Karpas-422 (cell line): ENCODE measurements at places on chromosomes 2 and 18.

DNA sequence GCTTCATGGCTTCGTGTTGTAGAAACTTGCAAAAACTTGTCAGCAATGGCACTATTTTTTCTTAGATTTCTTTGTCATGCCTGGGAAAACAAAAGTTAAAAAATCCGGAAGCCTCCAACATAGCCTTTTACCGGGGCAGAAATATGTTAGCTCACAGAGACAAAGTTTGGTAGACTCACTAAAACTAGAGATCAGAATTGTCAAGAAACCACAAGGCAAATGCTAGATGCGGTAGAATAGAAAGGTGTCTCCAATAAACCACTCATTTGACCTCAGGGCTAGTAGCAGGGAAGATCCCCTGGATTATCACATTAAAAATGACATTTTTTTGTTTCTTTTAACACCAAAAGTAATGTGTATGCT is 405 bp downstream of the CASP10 start:
- no peak for DNase-seq

DNA sequence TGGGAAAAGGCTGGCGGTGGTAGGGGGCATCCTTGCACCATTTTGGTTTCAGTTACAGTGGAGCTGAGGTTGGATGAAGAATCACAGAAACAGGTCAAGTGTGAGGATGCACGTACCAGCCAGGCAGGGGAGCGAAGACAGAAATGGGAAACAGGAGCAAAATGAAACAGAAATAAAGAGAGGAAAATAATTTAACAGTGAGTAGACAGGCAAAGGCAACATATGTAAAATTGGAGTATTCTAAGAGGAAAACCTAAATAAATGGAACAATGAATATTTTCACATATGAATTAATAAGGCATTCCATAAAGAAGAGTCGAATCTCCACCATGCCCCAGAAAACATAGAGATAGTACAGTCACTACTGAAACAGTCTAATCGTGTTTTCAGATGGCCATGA is 29.7 kb downstream of the LRRFIP1 start:
- no peak for DNase-seq

- no peak for DNase-seq
Observed at GRCh38 chr2:46684661-46685060, 205.3 kb downstream of the TMEM247 start.

DNA sequence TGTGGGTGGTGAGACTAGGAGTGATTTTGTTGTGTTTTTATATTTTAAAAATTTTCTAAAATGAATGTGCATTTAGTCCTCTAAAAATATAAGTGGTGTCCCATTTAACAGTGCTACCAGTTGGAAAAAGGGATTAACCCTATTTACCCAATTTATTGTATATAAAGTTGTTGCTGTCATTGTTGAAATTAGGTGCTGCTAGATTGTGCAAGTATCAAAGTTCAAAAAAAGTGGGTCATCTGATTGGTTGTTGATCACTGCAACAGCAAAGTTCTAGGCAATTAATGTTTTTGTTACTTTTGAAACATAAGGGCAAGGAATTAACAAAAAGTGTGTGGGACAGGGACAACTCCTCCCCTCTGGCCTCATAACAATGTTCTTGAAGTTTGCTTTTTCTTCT is 40.6 kb downstream of the ADNP2 start:
- DNase-seq = no peak

GRCh38 chr2:223618172-223619035 is 16.2 kb upstream of the SCG2 start:
- no peak for DNase-seq

GRCh38 chr2:17763641-17764333 is 9.8 kb downstream of the GEN1 start:
- DNase-seq = no peak

GRCh38 chr18:46343931-46344372 is 239.8 kb downstream of the HAUS1 start:
- DNase-seq = peak; percentile 53

- no peak for DNase-seq
Observed at GRCh38 chr2:170716851-170717598, 1.9 kb downstream of the SP5 start.

- no peak for DNase-seq
Observed at GRCh38 chr2:132949108-132949507, 279.1 kb upstream of the LYPD1 start.

DNA sequence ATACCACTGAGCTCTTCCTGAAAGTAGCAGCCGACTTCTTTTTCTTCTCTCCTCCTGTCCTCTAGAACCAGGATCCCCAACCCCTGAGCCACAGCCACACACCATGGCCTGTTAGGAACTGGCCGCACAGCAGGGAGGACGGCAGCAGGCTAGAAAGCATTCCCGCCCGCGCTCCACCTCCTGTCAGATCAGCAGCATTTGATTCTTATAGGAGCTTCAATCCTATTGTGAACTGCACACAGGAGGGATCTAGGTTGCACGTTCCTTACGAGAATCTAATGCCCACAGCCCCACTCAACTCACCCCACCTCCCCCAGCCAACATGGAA is 179.1 kb upstream of the SH3BP4 start:
- DNase-seq = no peak

DNA sequence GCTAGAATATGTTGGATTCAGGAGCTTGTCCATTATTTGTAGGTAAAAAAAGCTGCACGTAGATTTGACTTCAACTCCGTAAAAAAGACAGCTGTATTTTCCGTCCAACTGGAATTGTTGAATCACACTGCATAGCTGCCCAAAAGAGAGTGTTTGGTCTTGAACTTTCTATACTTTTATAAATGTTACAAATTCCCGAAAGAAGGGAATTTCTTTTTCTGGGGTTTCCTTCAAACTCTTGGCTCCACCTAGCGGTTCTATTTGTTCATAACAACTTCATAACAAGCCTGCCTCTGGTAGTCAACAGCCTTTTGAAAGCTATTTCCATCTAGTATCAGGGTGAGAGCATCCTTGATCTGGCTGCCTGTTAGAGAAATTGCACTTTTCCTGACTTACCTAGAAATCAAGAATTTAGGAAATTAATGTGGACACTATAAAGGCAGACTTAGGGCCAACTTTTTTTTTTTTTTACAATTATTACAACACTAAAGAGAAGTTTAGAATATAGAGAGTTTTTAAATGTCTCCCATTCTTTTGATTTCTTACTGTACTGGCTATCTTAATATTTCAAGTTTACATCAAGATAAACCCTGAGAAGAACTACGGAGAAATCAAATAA is 48.1 kb downstream of the TMEM185B start:
- peak; percentile 85 for DNase-seq

DNA sequence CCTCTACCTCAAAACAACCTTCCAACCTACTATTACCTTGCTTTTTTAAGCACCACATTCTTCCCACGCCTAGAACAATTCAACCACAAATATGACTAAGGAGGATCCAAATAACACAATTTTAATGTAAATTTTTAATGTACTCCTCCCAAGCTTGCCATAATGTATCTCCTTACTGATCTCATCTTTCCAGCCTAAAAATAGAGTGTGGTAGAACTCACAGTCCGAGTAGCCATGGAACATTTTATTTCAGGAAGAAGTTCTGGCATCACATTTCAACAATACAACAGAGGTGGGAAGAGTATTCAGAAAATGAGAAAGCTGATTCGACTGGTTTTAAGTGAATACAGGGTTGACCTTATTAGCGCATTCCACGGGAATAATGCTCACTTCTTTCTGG is 15.4 kb downstream of the FEZ2 start:
- no peak for DNase-seq

- no peak for DNase-seq
Observed at GRCh38 chr2:86791573-86791972, 860 bp upstream of the CD8A start.

- no peak for DNase-seq
Observed at GRCh38 chr2:85619617-85620016, 3.6 kb downstream of the USP39 start.

GRCh38 chr2:98034745-98035144 is 39.0 kb upstream of the TMEM131 start:
- DNase-seq = no peak

DNA sequence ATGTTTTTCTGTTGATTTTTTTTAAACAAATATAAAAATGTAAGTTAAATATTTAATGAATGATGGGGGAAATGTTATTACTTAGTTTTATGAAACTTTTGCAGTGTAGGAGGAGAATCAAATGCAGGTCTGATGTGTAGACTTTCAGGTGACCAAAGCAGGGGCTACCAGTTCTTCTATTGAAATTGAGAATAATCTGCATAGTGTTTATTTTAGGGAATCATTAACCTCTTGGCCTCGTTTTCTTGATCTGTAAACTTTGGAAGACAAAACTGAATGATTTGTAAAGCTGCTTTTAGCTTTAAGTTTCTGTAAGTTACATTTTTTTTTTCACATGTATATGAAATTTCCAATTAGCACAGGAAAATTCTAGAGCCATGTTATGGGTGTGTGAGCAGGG is 99.2 kb downstream of the R3HDM1 start:
- no peak for DNase-seq

DNA sequence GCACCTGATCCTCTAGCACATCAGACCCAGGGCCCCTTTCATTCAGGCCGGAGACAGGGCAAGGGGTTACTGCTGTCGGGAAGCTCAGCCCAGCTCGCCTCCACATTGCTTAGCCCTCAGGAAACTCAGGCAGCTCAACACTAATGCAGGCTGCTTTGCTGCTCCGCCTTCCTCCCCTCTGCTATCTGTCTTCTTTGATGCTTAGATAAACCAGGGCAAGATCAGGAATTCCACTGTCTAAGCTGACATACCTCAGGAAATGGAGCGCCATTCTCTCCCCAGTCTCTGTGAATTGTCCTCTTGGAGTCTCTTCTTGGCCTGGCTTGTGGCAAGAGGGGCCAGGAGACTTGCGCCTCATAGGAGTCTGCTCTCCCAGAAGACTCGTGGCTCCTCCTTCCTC is 25.5 kb upstream of the EXOC6B start:
- DNase-seq = no peak

- DNase-seq = no peak
Observed at GRCh38 chr2:117692001-117692763, 122.3 kb upstream of the DDX18 start.

GRCh38 chr2:41930807-41931566 is 116.8 kb upstream of the PKDCC start:
- DNase-seq = no peak

DNA sequence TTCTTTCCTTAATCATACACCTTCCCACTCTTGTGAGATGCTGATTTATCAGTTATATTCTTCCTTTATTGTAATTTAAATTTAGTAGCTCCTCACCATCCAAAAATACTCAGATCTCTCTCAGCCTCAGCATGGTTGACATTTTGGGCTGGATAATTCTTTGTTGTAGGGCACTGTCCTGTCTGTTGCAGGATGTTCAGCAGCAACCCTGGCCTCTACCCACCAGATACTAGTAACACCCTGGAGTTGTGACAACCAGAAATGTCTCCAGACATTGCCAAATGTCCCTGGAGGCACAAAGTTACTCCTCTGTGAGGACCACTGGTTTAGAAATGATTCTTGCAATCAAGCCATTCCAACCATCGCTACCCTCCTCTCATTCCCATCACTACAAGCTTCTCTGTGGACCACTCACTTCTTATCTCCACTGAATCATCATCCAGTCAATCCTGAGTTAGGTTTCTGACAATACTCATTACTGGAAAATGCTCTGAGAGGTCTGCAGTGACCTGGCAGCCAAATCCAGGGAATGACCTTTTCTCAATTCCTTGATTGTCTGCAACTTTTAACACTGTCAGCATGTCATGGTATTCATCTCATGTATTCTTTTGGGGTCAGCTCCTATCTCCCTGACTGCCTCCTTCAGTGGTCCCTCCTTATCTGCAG is 43.3 kb downstream of the OSBPL6 start:
- DNase-seq = no peak

GRCh38 chr2:73266061-73266901 is 18.0 kb downstream of the FBXO41 start:
- DNase-seq = no peak

- no peak for DNase-seq
Observed at GRCh38 chr2:36516136-36516870, 81.7 kb downstream of the FEZ2 start.

DNA sequence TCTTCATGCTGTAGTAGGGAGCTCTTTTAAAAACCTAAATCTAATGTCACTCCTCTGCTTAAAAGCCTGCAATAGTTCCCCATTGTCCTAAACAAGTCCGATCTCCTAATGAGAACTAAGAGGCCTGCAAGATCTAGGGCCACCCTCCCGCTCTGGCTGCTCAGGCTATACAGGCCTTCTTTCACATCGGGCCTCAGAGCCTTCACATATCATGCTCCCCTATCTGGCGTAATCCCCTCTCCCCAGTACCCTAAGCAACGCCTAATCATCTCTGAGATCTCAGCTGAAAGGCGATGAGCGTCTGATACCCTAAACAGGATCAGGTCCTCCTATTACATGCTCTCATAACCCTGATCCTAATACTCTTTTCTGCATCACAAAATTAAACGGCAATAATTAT is 1.9 kb downstream of the MAP4K3 start:
- no peak for DNase-seq

- DNase-seq = no peak
Observed at GRCh38 chr2:210475706-210476105, 853 bp downstream of the LANCL1 start.

- no peak for DNase-seq
Observed at GRCh38 chr18:8741532-8741931, 36.2 kb downstream of the MTCL1 start.

GRCh38 chr18:79278896-79279295 is 116.8 kb upstream of the NFATC1 start:
- no peak for DNase-seq

DNA sequence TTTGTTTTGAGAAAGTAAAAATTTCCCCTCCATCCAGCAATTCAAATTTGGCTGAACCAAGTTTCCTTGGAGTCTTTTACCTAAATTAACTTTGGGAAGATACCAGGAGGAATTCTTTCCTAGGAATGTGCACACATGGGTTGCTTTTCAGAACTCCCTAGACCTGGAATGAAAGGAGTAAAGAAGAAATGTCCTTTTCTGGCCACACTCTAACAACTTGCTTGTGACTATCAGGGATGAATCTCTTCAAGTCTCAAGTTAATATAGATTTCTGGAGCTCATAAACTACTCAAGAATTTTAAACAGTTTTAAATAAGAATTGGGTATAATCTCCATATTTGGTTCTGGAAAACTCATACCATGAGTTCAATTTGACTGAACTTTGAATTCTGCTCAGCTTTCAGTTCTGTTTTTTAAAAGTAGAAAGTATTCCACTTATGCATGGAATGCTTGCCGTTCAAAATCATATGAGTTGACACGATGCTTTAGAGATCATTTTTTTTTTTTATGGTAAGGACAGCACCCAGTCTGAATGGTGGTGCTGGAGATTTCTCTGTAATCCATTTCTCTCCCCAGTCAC is 7.7 kb downstream of the RASGRP3 start:
- DNase-seq = no peak

DNA sequence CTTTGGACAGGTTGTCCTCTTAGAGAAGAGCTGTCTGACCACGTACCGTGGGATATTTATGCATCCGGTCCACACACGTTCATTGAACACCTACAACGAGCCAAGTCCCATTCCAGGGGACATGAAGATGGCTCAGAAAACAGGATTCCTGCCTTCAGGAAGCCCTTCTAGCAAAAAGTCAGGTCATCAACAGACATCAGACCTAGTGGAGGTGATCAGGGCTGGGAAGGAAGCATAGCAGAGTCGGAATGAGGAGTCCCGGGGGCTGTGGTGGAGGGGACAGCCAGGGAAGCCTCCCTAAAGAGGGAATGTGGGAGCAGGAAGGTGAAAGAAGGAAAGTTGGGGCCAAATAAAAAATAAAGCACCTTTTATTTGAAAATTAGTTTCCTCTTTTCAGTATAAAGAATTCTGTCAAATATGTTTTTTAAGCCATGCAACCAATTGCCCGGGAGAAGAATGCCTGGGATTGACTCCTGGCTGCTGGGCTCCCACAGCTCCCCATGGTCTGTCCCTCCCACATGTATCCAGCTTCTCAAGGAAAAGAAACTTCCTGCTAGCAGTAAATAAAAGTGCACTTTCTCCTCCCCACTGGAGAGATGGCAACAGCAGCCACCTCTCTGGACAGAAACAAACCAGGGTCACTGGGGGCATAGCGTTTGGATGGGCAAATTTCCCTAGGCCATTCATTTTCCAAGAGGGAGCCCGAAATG is 144.8 kb downstream of the SMAD7 start:
- no peak for DNase-seq
